Activated T-cell treated with anti-CD3 and anti-CD28 coated beads for 24 hours (primary cell): ENCODE measurements at places on chromosomes 5 and 9.

DNA sequence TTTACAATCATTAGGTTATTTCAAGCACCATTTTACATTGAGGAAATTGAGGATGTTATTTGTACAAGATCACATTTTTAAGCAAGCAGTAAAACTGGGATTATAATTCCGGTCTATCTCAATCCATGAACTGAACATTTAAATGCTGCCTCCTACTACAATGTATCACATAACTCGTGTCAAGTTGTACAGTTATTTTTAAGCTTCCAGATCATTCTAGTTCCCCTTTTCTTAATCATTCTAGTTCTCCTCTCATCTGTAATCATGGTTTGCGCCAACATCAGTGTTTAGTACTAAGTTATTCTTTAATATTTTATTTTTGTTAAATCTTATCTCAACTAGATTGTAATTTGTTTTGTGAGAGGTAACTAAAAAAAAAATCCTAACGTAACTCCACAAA is 2.4 kb upstream of the UHRF2 start:
- DNase-seq: no peak

DNA sequence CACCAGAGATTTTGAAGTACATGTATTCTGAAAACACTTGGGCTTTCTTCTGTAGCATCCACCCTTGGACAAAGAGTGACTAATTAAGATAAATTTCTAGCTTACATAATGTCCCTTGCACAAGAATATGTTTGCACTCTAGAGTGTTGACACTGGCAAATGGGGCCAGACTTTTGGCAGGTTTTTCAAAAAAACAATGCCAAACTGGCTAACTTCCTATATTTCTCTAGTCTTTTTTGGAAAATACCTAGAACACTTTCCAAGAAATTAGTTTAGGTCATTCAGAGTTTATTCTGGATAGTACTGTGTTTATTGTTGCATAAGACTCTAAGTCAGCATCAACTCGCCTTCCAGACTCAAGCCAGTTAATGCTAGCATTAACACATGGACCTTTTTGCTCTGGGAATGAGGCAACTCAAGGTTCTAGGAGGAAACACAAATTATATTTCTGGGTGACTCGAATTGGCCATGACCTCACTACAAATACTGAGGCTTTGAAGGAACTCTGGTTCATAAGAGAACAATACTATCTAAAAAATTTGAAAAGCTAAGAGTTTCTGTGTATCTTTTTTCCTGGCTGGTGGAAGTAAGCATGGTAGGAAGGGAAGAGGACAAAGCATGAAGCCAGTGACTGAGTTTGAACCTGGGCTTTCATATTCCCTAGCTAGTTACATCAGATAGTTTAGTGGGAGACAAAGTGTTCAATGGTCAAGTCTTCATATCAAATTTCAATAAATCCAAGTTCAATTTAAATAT is 101.6 kb downstream of the NREP start:
- DNase-seq: no peak

DNA sequence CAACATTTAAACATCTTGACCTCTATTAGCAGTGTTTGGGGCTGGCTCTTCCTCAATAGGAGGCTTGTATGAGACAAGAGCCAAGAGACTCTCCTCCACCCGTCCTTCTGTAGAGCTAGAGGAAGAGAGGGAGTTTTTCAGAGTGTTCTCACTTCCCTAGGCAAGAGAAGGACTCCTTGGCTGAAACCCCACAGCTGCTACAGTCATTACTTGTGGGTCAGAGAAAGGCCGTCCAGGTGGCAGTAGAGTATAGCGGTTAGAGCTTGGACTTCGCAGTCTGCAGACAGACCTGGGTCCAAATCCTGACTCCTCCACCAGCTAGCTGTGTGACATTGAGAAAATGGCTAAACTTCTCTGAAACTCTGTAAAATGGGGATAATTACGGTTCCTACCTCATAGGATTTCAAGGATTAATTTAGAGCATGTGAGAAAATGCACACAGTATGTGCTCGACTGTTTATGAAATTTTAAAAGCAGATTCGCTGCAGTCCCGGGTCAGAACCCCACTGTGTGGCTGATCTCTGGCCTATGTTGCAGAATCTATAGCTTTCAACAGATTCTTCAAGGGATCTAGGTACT is 80.8 kb upstream of the ARAP3 start:
- no peak for DNase-seq

GRCh38 chr9:78932849-78933627 is 636.1 kb downstream of the PSAT1 start:
- DNase-seq: no peak

DNA sequence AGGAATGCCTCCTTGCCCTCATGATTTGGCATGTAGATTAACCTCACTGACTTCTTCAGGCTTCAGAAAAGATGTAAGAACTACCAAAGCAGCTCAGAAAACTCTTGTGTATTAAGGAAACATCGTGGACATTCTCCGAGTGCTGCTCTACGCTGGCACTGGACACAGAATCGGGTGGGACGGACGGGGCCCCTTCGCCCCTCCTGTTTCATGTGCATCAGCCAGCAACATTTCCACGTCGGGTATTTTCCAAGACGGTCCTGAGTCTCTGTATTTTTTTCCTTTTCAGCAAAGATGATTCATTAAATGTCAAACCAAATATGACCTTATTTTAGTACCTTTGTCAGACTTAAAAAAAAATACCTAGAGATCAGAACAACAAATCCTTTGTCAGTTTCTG is 583.6 kb downstream of the CCDC171 start:
- no peak for DNase-seq

GRCh38 chr9:113690055-113690740 is 185.9 kb upstream of the ZNF618 start:
- no peak for DNase-seq

GRCh38 chr5:141787376-141787775 is 90.8 kb downstream of the PCDH1 start:
- DNase-seq: no peak

GRCh38 chr5:134038138-134038537 is 33.4 kb upstream of the VDAC1 start:
- no peak for DNase-seq

- no peak for DNase-seq
These were observed 25.5 kb upstream of the RUSC2 start for GRCh38 chr9:35464141-35465025.

GRCh38 chr9:86135371-86135770 is 36.0 kb upstream of the GOLM1 start:
- DNase-seq: no peak

- DNase-seq: peak; percentile 44
These were observed 100.9 kb upstream of the PTGER4 start for GRCh38 chr5:40578501-40579451.

GRCh38 chr9:129072171-129072570 is 8.7 kb upstream of the DOLPP1 start:
- no peak for DNase-seq

GRCh38 chr9:81634915-81635516 is 54.3 kb downstream of the TLE1 start:
- no peak for DNase-seq

DNA sequence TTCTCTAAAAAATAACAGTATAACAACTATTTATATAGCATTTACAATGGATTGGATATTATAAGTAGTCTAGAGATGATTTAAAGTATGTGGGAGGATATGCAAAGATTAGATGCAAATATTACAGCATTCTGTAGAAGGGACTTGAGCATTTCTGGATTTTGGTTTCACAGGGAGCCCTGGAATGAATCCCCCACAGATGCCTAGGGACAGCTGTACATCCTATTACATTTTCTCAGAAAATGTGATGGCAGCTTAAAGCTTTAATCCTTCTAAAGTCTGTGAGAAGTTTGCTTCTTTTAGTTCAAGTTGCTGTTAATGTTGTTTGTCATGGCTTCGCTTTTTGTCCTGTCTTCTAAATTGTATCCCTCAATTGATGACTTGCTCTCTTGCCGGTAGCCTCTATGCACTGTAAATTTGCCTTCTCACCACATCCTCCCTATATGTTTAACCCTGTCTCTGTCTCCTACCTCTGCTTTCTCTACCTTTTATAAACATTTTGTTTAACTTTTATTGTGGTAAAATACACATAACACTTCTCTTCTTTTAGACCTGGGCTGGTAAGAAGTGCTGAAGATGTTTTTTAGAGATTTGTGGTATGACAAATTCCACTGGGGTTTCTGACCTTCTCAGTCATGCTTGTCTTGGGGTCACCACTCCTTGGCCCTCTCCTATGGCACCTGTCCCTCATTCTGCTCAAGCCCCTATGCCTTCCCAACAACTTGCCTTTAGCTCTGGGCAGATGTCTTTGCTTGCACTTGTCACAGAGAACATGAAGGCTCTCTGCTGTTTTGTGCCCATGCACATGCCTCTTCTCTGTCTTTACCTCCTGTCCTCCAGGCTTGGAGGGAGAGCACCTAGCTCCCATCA is 37.9 kb downstream of the LNPEP start:
- DNase-seq: no peak

- no peak for DNase-seq
These were observed 109.5 kb upstream of the DPYSL3 start for GRCh38 chr5:147619281-147619878.

GRCh38 chr9:133353548-133353947 is 2.7 kb downstream of the SURF1 start:
- no peak for DNase-seq

- no peak for DNase-seq
These were observed 556.1 kb downstream of the CDH9 start for GRCh38 chr5:26482076-26482809.

- no peak for DNase-seq
These were observed 122.6 kb downstream of the TLR4 start for GRCh38 chr9:117826837-117827236.

GRCh38 chr9:132733260-132733815 is 63.1 kb downstream of the GTF3C4 start:
- DNase-seq: no peak

- no peak for DNase-seq
These were observed 108.7 kb upstream of the EFNA5 start for GRCh38 chr5:107779437-107779836.

- DNase-seq: no peak
These were observed 7.7 kb upstream of the TRAF1 start for GRCh38 chr9:120934281-120934680.

- no peak for DNase-seq
These were observed 7.5 kb upstream of the TTC1 start for GRCh38 chr5:160001457-160001856.

DNA sequence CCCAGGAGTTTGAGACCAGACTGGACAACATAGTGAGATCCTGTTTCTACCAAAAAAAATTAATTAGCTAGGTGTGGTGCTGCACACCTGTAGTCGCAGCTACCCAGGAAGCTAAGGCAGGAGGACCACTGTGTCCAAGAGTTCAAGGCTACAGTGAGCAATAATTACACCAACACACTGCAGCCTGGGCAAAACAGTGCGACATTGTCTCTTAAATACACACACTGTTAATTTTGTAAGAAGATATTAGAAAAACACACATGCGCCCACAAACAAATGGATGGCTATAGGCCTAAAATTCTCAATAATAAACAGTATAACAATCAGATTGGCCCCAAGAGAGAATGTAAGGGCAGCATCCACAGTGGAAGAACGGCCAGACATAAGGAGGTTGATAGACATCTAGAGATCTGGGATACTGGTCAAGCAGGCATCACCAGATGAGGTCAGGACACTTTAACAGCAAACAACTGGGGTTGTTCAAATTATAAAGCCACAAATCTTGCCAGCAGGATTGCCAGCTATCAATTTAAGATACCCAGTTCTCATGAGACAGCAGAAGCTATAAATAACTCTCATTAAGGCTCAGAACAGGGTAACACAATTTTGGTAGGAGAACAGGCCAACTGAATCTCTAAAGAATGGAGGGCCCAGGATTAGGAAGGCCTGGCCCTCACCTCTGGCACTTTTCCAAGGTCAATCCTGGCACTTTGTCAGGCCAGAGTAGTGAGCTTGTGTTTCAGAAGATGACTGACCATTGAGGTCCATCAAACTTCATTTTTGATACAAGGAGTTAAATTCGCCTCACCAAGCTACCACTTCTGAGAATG is 29.5 kb downstream of the GOLPH3 start:
- no peak for DNase-seq

DNA sequence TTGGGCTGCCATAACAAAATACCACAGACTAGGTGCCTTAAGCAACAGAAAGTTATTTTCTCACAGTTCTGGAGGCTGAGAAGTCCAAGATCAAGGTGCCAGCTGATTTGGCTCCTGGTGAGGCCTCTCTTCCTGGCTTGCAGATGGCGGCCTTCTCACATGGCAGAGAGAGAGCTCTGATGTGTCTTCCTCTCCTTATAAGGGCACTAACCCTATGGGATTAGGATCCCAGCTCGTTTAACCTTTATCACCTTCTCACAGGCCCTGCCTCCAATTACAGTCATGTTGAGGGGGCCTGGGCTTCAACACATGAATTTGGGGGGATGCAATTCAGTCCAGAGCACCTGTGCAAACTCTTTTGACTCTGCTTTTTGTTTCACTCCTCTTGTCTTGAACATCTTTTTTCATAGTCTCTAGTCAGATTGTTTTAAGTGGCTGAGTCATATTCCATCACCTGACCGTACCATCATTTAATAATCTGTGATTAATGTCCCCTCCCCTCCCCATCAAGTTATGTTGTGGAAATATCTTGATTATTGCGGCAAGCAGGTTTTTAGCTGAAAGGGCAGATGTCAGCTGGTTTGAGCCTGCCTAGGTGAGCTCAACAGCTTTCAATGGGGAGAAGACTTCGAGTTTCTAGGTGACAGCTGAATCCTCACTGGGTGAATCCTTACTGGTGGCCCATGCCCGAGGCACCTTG is 61.8 kb downstream of the NDFIP1 start:
- no peak for DNase-seq

DNA sequence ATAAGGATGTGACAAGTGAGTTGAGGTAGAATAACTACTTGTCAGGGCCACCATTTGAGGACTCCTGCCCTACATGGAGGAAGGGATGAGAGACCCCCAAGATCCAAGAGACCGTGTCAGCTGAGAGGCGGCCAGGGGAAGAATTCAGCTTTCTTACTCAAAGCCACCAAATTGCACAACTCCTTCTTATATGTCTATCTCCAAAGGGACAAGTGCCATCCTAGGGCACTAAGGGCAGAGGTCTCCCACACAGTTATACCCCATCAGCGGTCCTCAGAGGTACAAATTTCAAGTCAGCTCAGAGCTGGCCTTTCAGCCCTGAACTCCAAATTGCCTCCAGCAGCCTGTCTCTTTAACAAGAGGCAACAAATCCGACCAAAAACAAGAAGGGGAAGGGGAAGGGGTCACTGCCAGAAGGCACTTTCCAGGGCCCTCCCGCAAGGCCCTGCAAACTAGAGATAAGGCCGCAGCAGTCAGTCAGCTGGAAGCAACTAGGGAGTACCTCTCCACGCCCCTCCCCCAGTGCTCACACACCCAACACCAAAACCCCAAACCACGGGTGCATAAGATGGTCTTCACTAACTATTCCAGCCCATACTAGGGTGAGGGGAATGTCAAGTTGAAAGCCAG is 6.1 kb upstream of the STOML2 start:
- DNase-seq: no peak

- no peak for DNase-seq
These were observed 2.2 kb upstream of the ERAP1 start for GRCh38 chr5:96809921-96810320.

- no peak for DNase-seq
These were observed 9.4 kb upstream of the EFNA5 start for GRCh38 chr5:107680099-107680498.
